OCI-M1 (cell line): ENCODE measurements at places on chromosomes 4 and X.

GRCh38 chr4:1367230-1367935, 20.4 kb downstream of the UVSSA start:
- DNase-seq = no peak

GRCh38 chrX:30887288-30887687, 1.8 kb downstream of the TAB3 start:
- DNase-seq = no peak

DNA sequence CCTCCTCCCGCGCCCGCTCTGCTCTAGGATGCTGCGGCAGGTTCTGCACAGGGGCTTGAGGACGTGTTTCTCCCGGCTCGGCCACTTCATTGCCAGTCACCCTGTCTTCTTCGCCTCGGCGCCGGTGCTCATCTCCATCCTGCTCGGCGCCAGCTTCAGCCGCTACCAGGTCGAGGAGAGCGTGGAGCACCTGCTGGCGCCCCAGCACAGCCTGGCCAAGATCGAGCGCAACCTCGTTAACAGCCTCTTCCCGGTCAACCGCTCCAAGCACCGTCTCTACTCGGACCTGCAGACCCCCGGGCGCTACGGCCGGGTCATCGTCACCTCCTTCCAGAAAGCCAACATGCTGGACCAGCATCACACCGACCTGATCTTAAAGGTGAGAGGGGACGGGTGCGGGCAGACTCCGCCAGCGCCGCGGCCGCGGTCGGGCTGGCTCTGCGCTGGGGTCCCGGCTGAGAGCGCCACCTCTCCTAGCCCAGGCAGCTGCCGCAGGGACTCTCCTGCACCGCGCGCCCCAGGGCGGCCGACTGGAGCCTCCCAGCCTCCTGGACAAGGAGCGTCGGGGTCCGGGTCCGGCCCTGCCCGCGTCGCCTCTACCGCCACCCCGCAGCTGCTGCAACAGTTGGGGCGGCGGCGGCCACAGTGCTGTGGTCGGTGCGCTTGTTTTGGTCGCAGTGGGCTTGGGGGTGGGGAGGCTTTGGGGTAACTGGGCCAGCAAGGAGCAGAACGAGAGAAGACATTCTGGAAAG, at the start of gene PTCHD1:
Gene PTCHD1, plus strand, starts transcription at position 2 of the 752 bp plus-strand sequence. Its CDS starts 27 bp downstream, at position 29.
- DNase-seq = no peak

GRCh38 chr4:80081566-80081965, 8.5 kb upstream of the ANTXR2 start:
- DNase-seq = no peak
